ENCODE measurements at places on chromosomes 2 and 18. TPM values are rescaled to one million over a fixed set of nuclear protein-coding genes. Genes with fewer than 3 reads are reported as not detected.

Gene REG1B
- not detected for polyA plus RNA-seq

Gene CD8B2
- polyA plus RNA-seq, result not detected

Gene ATP6V1C2
- polyA plus RNA-seq, result 2.1 TPM

Gene GPR35
- 1.4 TPM for polyA plus RNA-seq

Gene UGT1A9
- not detected for polyA plus RNA-seq

Gene LMAN2L
- 31.4 TPM for polyA plus RNA-seq

Gene DAPL1
- 0.87 TPM for polyA plus RNA-seq

Gene ESPNL
- polyA plus RNA-seq, result 0.01 TPM
